ENCODE measurements at places on chromosomes 4 and X. TPM values are rescaled to one million over a fixed set of nuclear protein-coding genes. Genes with fewer than 3 reads are reported as not detected.
A peak's percentile ranks its signal among the peaks of the same experiment; 100 is the strongest.

The UGT2B10 gene
- not detected for total RNA-seq

DNA sequence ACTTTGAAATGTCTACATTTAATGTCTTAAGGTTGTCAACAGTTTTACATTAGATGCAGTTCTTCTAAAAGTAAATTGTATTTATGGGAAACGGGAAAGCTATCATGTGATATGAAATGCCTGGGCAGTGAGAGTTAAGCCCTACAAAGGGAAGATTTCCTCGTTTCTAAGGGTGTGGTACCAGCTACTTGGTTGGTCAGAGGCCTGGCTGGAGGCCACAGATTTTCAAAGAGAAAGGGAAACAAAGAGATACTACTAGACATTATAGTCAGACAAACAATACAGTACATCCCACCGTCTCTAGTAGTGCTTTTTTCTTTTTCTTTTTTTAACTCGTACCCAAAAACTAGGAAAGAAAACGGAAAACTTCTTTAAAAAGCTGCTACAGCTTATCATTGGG is 467.8 kb downstream of the PCDH7 start:
- DNase-seq = no peak

DNA sequence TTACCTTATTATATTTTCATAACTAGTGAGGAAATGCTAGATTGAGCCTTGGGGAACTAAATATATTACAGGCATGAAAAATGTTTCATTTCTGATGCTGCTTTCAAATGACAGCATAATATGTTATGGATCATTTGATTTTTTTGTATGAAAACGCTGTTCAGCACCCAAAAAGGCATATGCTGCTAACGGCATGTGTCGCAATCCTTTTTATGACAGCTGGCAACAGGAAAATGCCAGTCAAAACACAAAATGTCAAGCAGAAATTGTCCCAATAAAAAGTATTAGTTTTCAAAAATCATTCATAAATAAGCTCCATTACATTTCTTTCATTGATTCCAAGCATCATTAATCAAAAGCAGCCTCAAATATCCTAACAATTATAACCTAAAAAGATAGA is 1244.5 kb downstream of the PCDH7 start:
- DNase-seq = no peak

- DNase-seq = peak; percentile 39
Observed at GRCh38 chr4:148445071-148445859, 3.1 kb upstream of the NR3C2 start.

- no peak for DNase-seq
Observed at GRCh38 chr4:123809864-123810263, 413.3 kb downstream of the SPRY1 start.

- no peak for DNase-seq
Observed at GRCh38 chrX:85907316-85907715, 140.0 kb downstream of the CHM start.

The CCNQ gene
- 37.3 TPM for total RNA-seq

The ERAS gene
- not detected for total RNA-seq

The PABPC5 gene
- total RNA-seq = not detected

The SERTM2 gene
- total RNA-seq = not detected

The NKX6-1 gene
- 1.9 TPM for total RNA-seq

DNA sequence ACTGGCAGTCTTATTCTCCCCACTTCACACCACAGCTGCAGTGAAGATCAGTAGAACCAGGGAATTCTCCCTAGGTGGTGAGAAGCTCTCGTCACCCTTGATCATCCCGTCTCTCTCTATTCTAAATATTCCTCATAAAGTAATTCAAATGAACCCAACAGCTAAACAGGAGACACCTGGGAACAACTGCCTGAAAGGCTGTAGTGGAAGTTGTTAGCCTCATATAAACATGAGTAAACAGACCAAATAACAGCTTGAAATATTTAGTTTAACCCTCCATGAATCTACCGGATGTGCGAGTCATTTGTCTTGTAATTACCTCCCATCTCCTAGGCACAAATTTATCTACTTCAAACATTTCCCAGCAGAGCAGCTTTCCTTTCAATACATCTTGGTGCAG is 30.4 kb upstream of the APELA start:
- no peak for DNase-seq

DNA sequence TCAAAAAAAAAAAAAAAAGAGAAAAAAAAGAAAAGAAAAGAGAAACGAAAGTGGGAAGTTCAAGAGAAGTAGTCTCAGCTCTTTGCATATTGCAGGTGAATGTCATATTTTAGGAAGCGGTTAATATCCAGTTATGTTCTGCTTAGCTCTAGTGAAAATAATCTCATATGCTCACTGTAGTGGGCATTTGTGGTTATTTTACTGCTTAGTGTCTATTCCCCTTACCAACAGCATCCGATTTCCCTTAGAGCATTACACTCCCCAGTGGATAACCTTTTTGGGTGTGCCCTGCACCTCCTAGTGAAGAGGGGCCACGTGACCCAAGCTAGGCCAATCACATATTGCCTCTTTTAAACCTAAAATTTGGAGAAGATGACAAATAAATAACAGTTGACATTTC is 111.2 kb upstream of the ZNF827 start:
- DNase-seq = no peak

The HSD17B11 gene
- total RNA-seq = 13.5 TPM

The FGF16 gene
- not detected for total RNA-seq

The CYLC1 gene
- not detected for total RNA-seq

GRCh38 chr4:182746876-182747275 is 170.3 kb downstream of the DCTD start:
- no peak for DNase-seq

The PLP1 gene
- not detected for total RNA-seq

The RAB39B gene
- 0.48 TPM for total RNA-seq

DNA sequence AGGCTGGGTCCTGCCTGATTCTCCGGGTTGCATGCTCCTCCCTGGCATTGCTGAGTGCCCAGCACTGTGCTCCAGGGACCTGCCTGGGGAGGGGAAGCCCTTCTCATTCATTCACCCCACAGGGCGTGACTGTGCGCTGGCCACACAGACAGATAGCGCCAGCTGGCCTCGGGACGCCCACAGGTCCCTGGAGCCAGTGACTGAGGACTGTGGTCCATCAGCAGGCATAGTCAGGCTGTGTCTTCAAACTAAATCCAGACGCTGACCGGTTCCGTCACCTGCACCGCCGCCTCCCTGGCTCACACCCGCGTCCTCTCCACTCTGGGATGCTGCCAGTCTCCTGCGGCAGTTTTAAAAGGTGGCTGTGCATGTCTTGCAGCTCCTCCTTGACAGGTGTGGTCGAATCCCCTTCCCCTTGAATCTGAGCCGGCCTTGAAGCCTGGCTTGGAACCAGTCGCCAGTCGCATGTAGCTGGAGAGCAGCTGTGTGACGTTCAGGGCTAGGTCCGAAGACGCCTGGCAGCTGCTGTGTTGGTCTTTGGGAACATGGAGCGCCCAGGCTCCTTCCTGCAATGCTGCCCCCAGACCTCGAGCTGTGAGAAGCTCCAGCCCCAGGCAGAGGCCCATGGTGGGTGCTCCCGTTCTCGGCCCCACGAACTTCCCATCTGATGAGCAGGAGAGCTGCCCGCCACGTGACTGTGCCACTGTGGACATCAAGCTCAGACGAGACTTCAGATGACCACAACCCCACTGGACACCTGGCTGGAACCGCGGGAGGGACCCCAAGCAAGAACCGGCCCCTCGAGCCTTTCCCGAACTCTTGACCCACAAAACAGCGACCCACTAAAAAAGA is 94.1 kb downstream of the ADRA2C start:
- DNase-seq = no peak

The IL1RAPL2 gene
- not detected for total RNA-seq

DNA sequence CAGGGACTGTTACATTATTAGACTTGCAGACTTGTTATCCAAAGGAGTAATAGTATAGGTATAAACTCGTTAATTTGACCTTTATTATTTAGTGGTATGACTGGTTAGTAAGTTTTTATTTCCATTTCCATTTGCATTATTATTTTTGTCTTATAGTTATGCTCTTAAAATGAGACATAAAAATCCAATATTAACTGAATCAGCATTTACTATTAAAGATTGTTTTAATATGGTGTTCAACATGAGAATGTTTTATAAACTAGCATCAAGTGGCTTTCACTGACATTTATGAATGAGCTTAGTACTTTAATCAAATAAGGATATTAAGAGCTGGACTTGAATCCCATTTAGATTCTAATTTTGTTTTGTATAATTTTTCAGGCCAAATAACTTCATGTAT is 228.1 kb upstream of the HAND2 start:
- DNase-seq = no peak

DNA sequence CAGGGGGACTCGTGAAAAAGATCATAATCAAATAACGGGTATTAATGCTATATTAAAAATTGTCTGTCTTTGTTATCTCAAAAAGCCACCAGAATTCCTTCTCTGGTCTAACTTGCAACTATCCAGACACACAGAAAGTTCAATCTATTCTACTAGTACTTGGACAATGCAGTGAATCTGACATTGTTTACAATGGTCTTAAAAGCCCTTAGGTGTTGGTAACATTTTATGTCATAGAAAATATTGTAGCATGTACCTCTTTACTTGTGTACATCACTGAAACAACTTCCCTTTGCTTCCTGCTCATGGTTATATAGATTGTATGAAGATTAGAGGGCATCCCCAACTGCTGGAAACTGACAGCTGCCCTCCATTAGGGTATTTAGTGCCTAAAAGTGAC is 71.1 kb upstream of the PPP3CA start:
- DNase-seq = no peak

The CLCN3 gene
- 9.3 TPM for total RNA-seq

- no peak for DNase-seq
Observed at GRCh38 chr4:99648321-99648720, 9.3 kb downstream of the C4orf54 start.

The SLC34A2 gene
- not detected for total RNA-seq

The PABPC1L2B gene
- total RNA-seq = 0.06 TPM

DNA sequence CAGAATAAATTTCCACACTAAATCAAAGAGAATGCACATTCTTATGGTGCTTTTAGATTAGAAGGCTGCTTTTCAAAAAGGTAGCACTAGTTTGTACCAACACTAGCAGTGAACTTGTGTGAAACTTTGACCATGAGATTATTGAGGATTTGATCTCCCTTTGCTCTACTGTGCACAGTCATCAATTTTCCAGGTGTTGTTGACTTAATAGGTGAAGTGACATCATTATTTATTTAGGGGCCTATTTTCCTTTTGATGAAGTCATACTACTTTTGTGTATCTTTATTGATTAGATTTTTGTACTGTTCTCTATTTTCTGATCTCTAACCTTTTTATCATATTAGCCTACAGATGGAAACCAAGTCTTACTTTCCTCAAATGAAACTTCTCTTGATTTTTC is 507.9 kb upstream of the LCORL start:
- DNase-seq = no peak

The AREG gene
- not detected for total RNA-seq

GRCh38 chrX:55099162-55099561 is 10.3 kb downstream of the PAGE2 start:
- DNase-seq = no peak

The EVC2 gene
- 4.4 TPM for total RNA-seq

The SPATA18 gene
- total RNA-seq = not detected

DNA sequence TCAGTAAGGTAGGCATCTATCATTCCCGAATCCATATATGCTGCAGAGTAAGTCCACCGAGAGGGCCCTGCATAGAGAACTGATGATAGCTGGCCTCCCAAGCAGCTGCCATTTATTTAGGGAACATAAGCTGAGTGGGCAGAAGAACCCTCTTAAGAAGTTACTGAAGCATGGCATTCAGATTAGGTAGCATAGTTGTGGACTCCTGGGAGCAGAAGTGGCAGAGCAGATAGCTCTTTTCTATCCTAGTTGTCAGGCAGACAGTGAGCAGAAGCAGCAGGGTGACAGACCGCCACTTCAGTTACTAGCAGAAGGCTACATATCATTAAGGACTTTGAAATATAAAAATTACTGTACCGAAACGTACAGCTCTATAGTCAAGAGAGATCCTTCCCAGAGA is 454.7 kb downstream of the PPP4R3C start:
- no peak for DNase-seq

DNA sequence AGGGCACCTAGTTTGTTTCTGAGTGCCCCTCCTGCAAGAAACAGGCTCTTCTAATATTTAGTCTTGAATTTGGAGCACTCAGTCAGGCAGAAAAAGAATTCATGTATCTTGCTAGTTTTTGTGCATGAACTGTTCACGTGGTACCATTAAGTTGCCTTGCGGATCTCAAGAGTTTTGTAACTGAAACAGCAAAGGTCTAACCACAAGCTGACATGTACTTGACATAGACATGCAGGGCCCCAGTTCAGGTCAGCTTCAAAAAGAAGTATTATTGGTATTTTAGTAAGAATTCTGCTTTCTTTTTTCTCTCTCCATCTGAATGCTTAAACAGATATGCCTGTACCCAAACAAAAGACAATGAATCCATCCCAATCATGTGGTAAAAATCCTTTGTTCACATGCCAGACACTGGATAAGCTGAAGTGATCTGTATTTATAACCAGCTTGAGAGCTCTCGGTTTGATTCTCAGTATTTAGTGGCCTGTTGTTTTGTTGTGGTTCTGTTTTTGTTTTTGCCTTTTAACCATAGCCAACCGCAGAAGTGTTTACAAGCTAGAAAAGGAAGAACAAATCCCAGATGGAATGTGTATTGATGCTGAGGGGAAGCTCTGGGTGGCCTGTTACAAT is 13.0 kb downstream of the RGN start:
- DNase-seq = no peak

DNA sequence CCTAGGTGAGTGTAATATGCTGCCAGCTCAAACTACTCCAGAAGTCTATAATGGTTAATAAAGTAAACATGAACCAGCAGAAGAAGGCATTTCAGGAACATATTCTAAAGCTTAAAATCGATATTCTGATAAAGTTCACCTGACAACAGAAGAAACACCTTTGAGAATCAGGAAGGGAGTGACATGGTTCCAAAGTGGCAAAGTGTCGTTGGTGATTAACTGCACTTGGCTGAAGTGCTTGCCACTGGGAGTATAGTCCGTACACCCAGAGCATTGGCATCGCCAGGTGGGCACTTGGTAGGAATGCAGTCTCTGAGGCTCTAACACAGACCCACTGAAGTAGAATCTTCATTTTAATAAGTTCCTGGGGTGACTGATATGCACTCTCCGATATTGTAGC is 76.0 kb upstream of the H2AZ1 start:
- DNase-seq = no peak

The CTAG2 gene
- total RNA-seq = 3.8 TPM

The LRCH2 gene
- total RNA-seq = 2.8 TPM

The IL21 gene
- not detected for total RNA-seq

The GAGE2A gene
- 61.7 TPM for total RNA-seq

DNA sequence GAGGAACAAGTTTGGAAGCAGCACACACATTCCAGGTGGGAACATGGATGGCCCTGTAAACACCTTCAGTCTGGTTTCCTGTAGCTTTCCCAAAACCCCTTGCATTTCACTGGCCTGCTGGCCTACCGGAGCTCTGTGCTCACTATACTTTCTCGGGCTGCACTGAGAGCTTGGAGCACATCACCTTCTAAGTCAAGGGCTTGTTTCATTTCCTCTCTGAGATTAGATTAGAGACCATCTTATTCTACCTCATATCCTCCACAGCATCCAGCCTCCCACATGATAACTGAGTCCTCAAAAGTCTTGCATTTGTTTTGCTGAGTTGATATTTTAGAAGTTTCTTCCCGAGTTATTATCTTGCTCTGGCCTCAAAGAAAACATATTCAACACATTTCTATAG is 147.7 kb downstream of the RASL11B start:
- no peak for DNase-seq

The TMEM31 gene
- not detected for total RNA-seq

The AMOT gene
- total RNA-seq = 0.80 TPM

All from Daoy (cell line).